NCI-H774 (cell line): ENCODE measurements at places on chromosomes 6 and 20.

- DNase-seq: no peak
Measured at GRCh38 chr6:45586216-45587171, 208.8 kb upstream of the SUPT3H start.

- no peak for DNase-seq
Measured at GRCh38 chr6:156598855-156599180, 178.4 kb upstream of the ARID1B start.

DNA sequence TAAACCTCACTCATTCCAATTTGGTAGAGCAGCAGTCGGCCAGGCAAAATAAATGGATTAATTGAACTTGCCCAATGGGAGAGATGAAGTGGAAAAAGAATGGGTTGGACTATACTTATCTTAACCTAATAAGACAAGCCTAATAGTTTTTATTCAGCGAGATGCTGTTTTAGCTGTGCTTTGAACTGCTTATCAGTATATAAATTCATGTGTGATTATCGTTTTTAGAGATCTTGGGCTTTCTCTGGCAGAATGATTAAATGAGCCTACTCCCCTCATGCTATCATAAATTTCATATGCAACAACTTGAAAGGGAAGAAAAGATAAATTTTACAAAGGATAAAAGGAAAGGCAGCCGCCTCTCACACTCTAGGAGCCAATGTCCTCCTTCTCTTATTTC lies 59.8 kb downstream of the SNAP25 start:
- no peak for DNase-seq

- DNase-seq: no peak
Measured at GRCh38 chr20:3171391-3172125, 1.8 kb downstream of the LZTS3 start.

DNA sequence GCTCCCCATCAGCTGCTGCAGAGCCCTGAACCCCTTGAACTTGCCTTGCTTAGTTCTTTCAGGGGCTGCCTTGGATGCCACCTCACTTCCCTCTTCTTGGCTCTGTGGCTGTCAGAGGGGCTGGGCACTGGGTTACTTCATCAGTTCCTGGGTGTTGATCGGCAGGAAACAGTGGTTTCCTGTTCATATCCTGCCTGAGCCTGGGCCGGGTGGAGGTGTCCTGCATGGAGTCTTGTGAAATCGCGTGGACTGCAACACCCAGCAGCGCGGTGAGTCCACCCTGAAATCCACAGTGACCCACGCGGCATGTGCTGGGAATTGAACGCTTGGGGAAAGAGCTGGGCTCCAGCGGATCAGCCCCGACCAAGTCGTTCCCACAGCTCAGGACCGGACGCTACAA lies 97.5 kb downstream of the CDH26 start:
- DNase-seq: no peak

GRCh38 chr20:34985461-34986310 lies 30.0 kb downstream of the MYH7B start:
- DNase-seq: no peak

DNA sequence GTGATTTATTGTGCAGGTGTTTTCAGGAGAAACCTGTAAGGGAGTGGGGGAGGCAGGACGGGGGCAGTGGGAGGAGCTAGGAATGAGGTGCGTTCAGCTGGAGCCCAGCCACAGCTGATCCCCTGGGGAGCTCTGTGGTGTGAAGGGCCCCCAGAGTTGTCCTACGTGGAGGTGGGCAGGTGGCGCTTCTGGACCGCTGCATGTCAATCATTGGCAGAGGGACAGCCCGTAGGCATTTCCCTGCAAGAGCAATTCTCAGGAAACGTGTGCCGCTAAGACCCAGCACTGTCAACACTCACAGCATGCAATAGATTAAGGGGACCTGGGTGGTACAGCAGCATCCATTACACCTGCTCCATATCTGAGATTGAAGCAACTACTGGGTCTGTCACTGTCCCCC lies 88.0 kb downstream of the PRND start:
- no peak for DNase-seq

DNA sequence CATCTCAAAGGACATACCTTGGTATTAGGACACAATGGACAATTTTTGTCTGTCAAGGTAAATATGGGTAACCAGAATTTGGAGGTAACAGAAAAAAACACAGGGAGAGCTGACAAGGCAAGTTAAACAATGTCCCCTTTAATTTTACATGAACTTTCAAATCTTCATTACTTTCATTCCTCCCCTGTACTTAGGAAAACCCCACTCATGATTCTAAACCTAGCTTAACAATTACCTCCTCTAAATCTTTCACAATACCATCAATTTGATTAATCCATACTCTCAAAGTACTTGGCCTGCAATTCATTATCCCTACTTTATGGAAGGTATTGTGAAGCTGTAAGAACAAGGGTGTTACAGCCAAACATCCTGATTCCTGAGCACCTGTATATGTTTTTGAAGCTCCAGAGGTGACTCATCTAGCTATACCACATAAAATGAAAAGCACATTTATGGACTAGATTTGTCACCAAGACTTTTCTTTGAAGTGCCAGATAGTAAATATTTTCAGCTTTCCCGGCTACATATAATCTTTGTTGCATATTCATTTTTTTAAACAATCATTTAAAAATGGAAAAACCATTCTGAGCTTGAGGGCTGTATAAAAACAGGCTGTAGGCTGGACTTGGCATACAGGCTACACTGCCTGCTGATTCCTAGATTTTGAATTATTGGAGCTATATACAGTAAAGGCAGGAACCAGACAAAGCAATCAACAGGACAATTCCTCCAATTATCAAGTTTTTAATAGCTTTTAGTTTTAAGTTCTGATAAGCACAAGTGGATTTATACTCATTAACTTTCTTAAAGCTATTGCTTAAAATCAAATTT lies 22.9 kb downstream of the DEK start:
- no peak for DNase-seq
